ENCODE measurements at places on chromosomes 6 and 20.

- peak; percentile 5 for DNase-seq
These were observed 39.9 kb downstream of the JARID2 start for GRCh38 chr6:15285682-15286294.

DNA sequence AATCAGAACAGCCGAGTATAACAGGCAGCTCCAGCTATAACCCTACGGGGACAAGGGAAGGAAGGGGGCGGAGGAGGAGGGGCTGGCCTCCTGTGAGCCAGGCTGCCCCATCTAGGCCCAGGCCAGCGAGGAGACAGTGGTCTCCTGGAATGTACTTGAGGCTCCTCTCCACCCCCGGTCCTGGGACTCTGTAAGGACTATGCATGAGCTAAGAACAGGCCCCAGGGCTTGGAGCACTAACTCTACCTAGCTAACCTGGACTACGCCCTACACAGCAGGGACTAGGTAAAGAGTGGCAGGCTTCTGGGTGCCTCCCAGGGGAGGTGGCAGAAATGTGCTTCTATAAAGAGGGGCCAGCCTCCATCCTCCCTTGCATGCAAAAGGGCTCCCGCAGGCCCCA, 8.9 kb downstream of the KCNK15 start:
- DNase-seq: no peak

- DNase-seq: no peak
These were observed 6.2 kb downstream of the GID8 start for GRCh38 chr20:62944184-62944583.

DNA sequence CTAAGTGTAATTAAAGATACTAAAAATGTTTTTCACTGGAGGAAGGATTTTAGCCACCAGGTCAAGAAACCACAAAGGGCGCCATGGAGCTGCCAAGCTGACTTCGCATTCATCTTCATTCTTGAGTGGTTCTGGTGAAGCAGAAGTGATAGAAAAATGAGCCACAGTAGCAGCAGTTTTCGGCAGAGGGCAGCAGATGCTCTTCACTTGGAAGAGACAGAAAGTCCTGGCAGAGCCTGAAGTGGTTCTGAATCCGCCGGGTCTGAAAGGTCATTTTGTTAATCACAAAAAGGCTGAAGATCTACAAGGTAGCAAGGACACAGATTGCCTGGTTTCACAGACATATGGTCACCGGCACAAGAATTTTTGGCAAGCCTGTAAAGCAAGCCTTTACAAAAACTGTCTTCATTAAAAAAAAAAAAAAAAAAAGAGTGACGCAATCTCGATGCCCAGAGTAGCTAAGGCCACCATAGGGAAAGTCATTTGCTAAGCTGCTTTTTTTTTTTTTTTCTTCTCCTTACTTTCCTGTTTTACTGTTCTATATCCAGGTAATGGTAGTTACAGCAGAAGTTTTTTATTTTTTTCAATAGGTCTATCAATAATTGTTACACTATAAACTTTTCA, 345.1 kb upstream of the AGPAT4 start:
- DNase-seq: no peak

DNA sequence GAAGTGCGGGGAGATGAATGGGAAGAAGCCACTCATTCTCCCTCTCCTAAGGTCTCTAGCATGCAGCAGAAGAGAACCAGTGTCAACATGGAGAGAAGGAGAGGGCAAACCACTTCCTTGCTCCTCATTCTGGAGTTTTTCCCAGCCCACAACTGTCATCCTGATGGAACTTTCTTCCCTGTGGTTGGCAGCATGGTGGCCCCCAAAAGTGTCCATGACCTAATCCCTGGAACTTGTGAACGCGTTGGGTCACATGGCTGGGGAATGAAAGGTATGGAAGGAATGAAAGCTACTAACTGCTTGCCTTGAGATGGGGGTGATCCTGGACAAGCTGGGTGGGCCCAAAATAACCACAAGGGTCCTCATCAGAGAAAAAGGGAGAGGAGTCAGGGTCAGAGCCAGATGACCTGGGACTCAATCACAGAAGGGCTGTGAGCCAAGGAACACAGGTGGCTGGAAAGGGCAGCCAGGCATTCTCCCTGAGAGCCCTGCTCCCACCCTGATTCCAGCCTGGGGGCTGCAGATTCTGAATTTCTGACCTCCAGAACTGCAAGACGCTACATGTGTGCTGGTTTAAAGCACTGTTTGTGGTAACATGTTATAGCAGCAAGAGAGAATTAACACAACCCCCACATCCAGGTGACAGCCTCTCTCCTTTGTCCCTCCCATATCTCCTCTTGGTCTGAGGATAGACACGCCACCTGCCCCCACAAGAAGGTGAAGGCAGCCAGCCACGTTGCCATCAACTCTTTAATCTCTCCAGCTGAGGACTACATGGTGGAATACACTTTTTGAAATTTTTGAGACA, 63.2 kb downstream of the PYGB start:
- no peak for DNase-seq

- DNase-seq: no peak
These were observed 21.7 kb downstream of the MAP7 start for GRCh38 chr6:136528477-136528876.

- no peak for DNase-seq
These were observed 47.2 kb downstream of the TMEM242 start for GRCh38 chr6:157276134-157276532.

GRCh38 chr6:111996144-111996865, 57.6 kb upstream of the CCN6 start:
- DNase-seq: peak; percentile 24

GRCh38 chr6:86949771-86950170, 12.4 kb downstream of the HTR1E start:
- DNase-seq: no peak

- no peak for DNase-seq
These were observed 80.2 kb downstream of the GRM4 start for GRCh38 chr6:34065466-34066217.

- no peak for DNase-seq
These were observed 4.7 kb upstream of the TBC1D32 start for GRCh38 chr6:121338956-121339355.

DNA sequence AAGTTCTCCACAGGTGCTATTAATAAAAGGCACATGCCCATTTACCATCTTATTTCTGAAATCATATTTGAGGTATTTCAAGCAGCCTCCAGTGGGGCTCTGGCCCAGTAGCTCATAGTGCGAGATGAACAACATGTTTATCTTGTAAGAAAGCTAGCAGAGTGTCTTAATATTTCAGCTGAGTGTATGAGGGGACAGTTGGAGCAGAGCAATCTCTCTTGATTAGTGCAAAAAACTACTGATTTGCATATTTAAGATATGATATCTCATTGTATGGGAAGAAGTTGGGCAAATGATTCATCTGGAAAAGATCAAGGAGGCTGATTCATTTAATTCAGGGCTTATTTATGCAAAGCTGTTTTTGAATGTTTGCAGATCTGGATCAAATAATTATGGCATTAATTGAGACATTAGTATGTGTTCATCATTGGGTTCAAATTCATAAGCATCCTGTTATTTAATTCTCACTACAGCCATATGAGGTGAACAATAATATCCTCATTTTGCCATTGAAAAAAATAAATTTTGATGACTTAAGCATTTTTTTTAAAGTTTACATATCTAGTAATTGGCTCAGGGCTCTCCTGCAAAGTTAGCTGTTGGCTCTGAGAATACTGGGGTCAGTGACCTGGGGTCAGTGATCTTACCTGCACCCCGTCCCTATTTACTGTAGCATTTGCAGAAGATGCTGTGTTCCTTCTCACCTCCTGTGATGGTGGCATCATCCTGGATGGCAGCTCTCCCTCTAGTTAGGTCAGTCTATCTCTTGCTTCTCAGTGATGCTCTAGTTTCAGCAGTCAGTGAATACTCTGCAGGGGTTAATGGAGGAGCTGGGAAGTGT, 24.1 kb upstream of the GCLC start:
- no peak for DNase-seq

DNA sequence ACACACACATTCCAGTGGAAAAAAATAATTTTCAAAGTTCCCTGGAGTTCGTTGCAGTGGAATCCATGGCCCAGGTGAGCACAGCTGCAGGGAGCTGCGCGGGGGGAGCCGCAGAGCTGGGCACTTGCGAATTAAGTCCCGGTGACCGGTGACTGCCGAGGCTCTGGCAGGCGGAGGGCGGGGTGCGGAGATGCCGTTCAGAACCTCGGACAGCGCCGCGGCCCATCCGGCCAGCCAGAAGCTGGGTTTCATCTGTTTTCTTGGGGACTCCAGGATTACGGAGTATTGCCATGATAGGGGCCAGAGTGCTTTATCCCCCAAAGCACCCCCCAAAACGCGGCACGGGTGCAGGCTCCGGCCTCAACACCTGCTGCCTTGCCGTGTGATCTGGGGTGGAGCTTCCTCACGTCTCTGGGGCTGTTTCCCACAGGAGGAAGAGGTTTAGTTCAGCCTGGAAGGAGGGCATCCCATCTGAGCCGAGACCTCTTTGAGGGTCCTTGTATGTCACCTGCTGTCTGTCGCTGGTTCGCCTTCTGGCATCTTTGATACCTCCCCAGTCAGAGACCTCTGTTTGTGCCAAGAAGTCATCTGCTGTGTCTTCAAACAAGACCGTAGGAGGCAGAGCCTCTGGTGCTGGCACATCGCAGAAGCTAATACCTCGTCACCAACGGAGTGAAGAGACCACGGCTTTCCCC, 99.4 kb downstream of the YTHDF1 start:
- DNase-seq: no peak

DNA sequence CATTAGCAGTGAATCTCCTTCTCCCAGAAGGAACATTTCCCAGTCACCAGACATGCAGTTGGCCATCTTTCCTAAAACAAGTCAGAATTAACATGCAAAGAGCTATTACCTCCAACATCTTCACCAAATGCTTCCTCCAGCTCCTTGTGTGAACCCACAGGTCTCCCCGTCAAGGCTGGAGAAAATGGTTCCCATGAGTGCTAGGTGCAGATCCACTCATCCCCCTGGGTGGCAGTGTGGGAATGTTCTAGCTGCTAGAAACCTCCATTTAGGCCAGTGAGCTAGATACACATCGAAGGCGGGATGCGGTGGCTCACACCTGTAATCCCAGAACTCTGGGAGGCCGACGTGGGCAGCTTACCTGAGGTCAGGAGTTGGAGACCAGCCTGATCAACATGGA, 603.9 kb upstream of the SLC35B3 start:
- DNase-seq: no peak

DNA sequence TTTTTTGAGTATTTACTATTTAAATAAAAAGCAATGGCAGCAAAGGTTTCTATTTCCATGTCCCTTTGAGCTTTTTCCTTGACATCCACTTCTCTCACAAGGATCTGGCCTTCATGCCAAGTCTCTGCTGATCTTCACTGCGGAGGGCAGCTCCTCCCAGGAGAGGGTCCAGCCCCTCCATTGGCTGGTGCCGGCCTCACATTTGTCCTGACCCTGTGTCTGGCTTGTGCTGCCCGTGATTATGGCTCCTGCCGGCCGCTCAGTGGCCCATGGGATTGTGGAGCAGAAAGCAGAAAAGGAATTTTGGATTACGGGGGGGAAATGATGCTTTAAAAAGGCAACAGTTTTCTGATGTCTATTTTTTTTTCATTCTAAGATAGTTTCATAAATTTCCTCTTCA, 31.2 kb upstream of the PDE7B start:
- DNase-seq: no peak

- DNase-seq: peak; percentile 28
These were observed 88.6 kb upstream of the TGM3 start for GRCh38 chr20:2206957-2207769.

DNA sequence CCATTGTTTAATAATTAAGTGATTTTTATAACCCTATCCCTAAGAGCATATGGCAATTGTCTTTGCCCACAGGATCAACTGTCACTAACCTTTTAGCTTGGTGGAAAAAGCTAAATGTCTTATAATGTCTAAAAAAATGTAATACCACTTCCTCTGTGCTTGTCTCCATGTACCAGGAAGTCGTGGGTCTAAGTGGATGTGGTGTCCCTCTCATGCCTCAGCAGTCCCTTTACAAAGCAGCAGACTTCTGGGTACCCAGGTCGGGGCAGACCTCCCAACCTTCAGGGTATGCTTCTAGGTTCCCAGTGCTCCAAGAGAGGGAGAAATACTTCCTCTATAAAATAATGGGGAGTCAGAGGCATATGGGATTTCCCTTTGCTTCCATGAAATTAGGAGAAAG, 74.7 kb downstream of the ZHX3 start:
- DNase-seq: no peak

- no peak for DNase-seq
These were observed 7.4 kb upstream of the TFAP2C start for GRCh38 chr20:56621730-56622129.

DNA sequence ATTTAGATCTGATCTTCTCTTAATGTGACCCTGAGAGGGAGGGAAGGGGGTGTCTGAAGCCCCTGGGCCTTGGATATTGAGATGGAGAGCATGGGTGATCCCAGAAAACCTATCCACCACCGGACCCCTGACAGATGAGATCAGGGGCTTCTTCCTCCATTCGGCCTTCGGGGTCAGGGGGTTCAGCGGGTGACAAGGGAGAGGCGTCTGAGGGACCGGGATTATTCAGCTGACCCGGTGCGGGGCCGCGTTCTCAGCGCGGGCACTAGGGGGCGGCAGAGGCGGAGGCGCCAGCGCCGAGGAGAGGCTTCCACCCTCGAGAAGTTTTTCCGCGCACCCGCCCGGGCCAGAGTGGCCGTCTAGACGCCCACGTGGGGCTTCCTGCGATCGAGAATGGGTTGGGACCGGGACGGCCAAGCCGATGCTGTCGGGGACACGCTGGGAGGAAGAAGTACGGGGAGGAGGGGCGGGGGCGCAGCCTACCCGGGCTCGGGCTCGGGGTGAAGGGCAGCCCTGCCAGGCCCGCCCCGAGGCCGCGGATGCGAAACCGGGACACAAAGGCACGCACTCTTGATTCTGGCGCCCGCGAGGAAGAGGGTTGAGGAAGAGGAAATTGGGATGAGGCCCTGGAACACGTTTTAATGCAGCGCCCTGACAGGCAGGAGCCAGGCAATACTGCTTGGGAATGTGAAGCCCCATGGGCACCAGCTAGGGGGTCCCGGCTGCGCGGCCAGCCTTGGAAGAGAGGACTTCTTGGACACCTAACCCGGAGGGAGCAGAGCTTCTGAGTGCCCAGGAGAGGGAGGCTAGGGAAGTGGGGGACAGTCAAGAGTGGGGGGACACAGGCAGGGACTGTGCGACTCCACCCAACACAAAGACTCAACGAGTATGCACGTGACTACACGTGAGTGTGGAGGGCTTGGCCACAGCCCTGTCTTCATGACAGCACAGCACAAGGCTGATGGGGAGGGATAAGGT, 30.6 kb downstream of the COL11A2 start:
- peak; percentile 85 for DNase-seq

DNA sequence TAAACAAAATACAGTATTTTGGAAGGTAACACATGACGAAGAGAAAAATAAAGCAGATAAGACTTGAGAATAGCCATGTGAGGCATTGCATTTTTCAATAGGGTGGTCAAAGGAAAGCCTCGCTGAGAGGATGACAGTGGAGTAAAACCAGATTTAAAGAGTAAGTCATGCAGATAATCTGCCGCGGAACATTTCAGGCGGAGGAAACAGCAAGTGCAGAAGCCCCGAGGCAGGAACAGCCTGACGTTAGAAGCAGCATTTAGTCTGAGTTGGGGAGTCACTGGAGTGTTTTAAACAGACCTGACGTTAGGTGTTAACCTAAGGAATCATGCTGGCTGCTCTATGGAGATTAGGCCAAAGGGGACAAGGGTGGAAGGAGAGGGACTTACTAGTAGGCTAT, 65.0 kb upstream of the VSTM2L start:
- no peak for DNase-seq

GRCh38 chr20:18839507-18840247, 26.1 kb downstream of the SCP2D1 start:
- no peak for DNase-seq
